Progenitor cell of endocrine pancreas (in vitro differentiated cells): ENCODE measurements at places on chromosomes 7 and 10. TPM values are rescaled to one million over a fixed set of nuclear protein-coding genes. Genes with fewer than 3 reads are reported as not detected.

DNA sequence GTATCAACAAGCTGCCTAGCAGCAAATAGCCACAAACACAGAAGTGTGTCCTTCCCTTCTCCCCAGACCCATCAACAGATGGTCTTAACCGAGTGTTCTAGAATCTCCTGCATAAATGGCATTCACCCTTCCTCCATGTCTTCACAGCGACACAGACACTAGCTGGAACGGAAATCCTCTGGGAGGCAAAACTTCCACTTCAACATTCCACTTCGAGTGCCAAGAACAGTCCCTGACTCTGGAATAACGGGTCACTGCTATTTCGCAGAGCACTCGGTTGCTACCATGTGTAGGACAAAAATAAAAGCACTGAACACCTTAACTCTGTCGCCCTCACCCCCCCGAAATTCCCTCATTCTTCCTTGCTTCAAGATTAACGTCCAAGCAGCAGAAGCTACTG is 65.1 kb downstream of the SFMBT2 start:
- no peak overlapping the region for H3K27ac ChIP-seq
- no peaks in the 10 kb centered on the region for H3K4me1 ChIP-seq
- peaks cover 11% of the 10 kb centered on the region for H3K36me3 ChIP-seq
- DNase-seq = no peak

GRCh38 chr10:61186408-61186807 is 242.4 kb upstream of the RHOBTB1 start:
- H3K36me3 ChIP-seq = no peaks in the 10 kb centered on the region
- H3K27me3 ChIP-seq = no peaks in the 10 kb centered on the region
- H3K4me3 ChIP-seq = no peak overlapping the region
- no peak overlapping the region for H3K27ac ChIP-seq

DNA sequence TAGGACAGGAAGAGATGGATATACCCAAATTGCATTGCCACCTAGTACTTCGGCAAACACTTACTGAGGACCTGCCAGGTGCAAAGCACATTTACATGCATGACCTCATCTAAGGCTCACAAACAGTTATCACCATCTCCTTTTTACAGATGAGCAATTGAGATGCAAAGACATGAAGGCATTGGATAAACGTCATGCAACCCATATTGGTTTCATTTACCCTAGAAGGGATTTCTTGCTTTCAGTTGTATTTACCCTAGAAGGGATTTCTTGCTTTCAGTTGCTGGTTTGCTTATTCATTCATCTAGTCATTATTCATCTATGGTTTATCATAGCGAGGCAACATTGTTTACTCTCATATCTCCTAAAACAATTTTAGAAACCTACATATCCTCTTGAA is 52.2 kb downstream of the STEAP1B start:
- peaks cover 31% of the 10 kb centered on the region for H3K4me1 ChIP-seq
- H3K27ac ChIP-seq = no peak overlapping the region
- no peak for DNase-seq

The TPK1 gene
- total RNA-seq = 2.2 and 2.5 TPM in 2 replicates

The NPSR1 gene
- not detected in 2 replicates for total RNA-seq

DNA sequence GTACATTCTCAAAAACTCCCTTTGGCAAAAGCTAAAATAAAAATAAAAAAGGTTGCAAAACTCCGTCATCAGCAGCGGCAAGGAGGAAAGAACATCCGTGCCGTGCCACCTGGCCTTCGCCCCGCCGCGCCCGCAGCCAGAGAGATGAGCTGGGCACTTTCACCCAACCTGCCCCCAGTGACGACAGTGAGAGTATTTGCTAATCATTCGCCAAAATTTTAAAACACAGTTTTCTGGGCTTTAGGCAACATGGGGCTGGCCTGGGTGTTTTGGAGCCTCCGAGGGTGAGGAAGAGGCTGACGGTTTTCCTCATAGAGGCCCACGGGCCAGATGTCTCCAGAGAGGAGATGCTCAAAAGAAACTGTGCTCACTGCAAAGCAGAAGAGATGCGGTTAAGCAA is 128.2 kb downstream of the PRKAG2 start:
- peaks cover 10% of the 10 kb centered on the region for H3K27me3 ChIP-seq
- H3K4me3 ChIP-seq = no peak overlapping the region
- no peak overlapping the region for H3K27ac ChIP-seq
- H3K36me3 ChIP-seq = no peaks in the 10 kb centered on the region
- peaks cover 4% of the 10 kb centered on the region for H3K4me1 ChIP-seq

The TMUB1 gene
- 40.4 and 48.6 TPM in 2 replicates for total RNA-seq

GRCh38 chr10:34758447-34758996 is 56.6 kb downstream of the PARD3 start:
- DNase-seq = no peak
- H3K27me3 ChIP-seq = no peaks in the 10 kb centered on the region
- peaks cover 5% of the 10 kb centered on the region for H3K36me3 ChIP-seq

- peaks cover 7% of the 10 kb centered on the region for H3K4me1 ChIP-seq
- H3K27me3 ChIP-seq = peaks cover 67% of the 10 kb centered on the region
- no peak overlapping the region for H3K27ac ChIP-seq
- no peaks in the 10 kb centered on the region for H3K36me3 ChIP-seq
- H3K4me3 ChIP-seq = peak overlapping the region; percentile 70
- peak; percentile 54 for DNase-seq
These were observed 1.2 kb upstream of the PLXNA4 start for GRCh38 chr7:132577206-132578049.

DNA sequence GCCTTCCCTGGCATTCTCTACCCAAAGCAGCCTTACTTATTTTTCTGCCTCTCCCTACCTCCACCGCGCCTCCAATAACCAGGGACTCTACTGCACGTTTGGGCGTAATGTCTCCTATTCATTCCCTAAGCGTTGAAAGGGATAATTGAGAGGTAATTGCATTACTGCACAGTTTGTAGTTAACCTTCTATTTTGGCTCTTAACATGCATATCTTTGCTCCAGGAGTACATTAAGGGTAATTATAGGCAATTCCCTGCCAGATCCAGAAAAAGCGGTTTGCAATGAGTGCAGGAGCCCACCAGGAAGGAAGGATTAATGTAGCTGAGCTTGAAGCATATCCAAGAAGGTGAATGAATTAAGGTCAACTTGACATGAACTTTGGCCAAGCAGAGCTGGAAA is 558.4 kb downstream of the TYW1 start:
- H3K4me1 ChIP-seq = peaks cover 10% of the 10 kb centered on the region
- H3K27me3 ChIP-seq = peaks cover 76% of the 10 kb centered on the region
- no peak overlapping the region for H3K27ac ChIP-seq
- DNase-seq = no peak
- no peaks in the 10 kb centered on the region for H3K36me3 ChIP-seq

DNA sequence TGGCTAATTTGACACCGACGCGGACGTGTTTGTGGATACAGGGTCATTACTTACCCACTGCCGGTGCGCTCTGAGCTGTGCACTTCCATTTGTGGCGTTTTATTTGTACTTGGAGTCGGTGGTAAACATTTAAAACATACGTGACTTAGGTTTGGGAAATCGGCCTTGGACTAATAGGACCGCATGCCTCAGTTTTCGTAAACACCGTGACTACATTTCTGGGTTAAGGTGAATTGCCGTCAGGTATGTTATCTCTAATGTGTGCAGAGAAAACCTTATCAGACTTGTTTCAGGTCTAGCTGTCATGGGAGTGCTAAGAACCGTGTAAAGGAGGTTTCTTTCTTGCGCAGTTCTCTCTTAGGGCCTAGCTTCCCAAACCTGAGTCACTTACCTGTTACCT is 51.7 kb upstream of the NCF1 start:
- peaks cover 19% of the 10 kb centered on the region for H3K4me1 ChIP-seq
- H3K27me3 ChIP-seq = no peaks in the 10 kb centered on the region
- H3K36me3 ChIP-seq = peaks cover 29% of the 10 kb centered on the region
- H3K27ac ChIP-seq = peak overlapping the region; percentile 71
- DNase-seq = no peak

DNA sequence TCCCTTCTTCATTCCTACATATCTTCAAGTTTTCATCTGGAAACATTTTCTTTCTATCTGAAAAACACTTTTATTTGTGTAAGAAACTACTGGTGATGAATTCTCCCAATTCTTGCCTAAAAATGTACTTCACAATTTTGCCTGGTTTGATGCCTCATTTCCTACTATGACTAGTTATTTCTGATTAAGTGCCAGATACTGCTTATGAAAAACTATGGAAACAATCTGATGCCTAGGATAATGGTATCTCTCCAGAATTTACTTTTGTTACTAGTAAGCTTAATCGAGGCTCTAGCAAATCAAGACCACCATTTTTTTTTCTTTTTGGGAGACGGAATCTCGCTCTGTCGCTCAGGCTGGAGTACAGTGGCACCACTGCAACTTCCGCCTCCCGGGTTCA is 31.3 kb downstream of the CACUL1 start:
- H3K36me3 ChIP-seq = peaks cover 1% of the 10 kb centered on the region
- H3K27me3 ChIP-seq = no peaks in the 10 kb centered on the region
- H3K4me1 ChIP-seq = peaks cover 10% of the 10 kb centered on the region
- DNase-seq = no peak
- H3K27ac ChIP-seq = no peak overlapping the region

The DAGLB gene
- 30.3 and 31.2 TPM in 2 replicates for total RNA-seq

GRCh38 chr7:94393246-94394108 is 1.2 kb upstream of the COL1A2 start:
- peak overlapping the region; percentile 64 for H3K27ac ChIP-seq
- DNase-seq = no peak
- no peaks in the 10 kb centered on the region for H3K36me3 ChIP-seq
- peak overlapping the region; percentile 61 for H3K4me3 ChIP-seq
- H3K4me1 ChIP-seq = peaks cover 9% of the 10 kb centered on the region

DNA sequence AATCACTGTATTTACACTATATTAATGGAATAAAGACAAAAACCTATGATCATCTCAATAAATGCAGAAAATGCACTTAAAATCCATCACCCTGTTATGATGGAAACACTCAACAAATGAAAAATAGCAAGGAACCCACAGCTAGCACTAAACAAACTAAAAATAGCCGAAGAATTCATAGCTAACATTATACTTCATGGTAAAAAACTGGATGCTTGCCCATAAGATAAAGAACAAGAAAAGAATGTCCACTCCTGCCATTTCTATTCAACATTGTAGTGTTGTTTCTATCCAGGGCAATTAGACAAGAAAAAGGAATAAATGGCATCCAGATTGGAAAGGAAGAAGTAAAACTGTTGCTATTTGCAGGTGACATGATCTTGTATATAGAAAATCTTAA is 142.1 kb downstream of the STK31 start:
- no peak for DNase-seq
- no peak overlapping the region for H3K27ac ChIP-seq
- peaks cover 7% of the 10 kb centered on the region for H3K36me3 ChIP-seq
- H3K27me3 ChIP-seq = no peaks in the 10 kb centered on the region
- H3K4me3 ChIP-seq = no peak overlapping the region
- H3K4me1 ChIP-seq = peaks cover 2% of the 10 kb centered on the region

The HOXA4 gene
- total RNA-seq = 13.7 TPM in 2 replicates

GRCh38 chr7:83130623-83131545 is 31.8 kb downstream of the PCLO start:
- no peak overlapping the region for H3K4me3 ChIP-seq
- H3K27me3 ChIP-seq = no peaks in the 10 kb centered on the region
- H3K27ac ChIP-seq = no peak overlapping the region
- no peak for DNase-seq
- peaks cover 8% of the 10 kb centered on the region for H3K36me3 ChIP-seq
- H3K4me1 ChIP-seq = peaks cover 2% of the 10 kb centered on the region

The ZNF22 gene
- total RNA-seq = 44.1 and 46.0 TPM in 2 replicates

The CALCR gene
- total RNA-seq = not detected in 2 replicates

DNA sequence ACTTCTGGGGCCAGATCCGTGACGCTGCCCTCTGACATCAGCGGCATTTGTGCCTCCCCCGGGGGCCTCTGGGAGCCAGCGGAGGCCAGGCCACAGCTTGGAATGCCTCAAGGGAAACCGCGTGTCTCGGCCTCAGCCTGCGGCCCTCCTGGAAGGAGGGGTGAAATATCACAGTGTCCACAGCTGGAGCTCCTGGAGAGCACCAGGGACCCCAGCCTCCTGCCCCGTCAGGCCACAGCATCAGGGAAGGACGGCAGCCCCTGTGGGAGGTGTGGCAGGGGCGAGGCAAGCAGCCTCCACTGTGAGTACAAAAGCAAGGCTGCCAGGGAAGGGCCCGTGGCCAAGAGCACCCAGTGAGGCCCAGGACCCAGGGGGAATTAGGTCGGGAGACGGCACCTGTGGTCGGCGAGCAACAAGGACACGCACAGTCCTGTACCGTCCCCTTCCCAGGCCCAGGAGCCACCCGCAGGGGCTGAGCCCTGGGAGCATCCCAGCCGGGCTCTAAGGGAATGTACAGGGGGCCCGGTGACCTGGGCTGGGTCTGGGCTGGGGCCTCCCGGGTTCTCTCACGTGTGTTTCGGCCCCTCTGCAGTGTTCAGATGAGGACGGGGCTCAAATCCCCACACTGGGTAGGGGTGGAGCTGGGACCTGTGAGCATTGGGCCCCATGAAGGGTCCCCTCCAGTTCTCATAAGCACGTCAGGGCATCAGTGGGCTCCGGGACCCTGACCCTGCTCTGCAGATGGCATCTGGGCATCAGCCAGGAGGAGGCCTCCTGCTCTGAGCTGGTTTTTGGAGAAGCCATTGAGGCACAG is 18.7 kb upstream of the KNDC1 start:
- H3K27ac ChIP-seq = no peak overlapping the region
- no peaks in the 10 kb centered on the region for H3K36me3 ChIP-seq
- H3K4me1 ChIP-seq = peaks cover 13% of the 10 kb centered on the region
- DNase-seq = no peak
- H3K27me3 ChIP-seq = peaks cover 20% of the 10 kb centered on the region
- H3K4me3 ChIP-seq = no peak overlapping the region

GRCh38 chr7:154789404-154789803 is 213.5 kb downstream of the PAXIP1 start:
- DNase-seq = no peak
- H3K4me3 ChIP-seq = no peak overlapping the region
- peaks cover 19% of the 10 kb centered on the region for H3K27me3 ChIP-seq
- H3K36me3 ChIP-seq = peaks cover 7% of the 10 kb centered on the region

DNA sequence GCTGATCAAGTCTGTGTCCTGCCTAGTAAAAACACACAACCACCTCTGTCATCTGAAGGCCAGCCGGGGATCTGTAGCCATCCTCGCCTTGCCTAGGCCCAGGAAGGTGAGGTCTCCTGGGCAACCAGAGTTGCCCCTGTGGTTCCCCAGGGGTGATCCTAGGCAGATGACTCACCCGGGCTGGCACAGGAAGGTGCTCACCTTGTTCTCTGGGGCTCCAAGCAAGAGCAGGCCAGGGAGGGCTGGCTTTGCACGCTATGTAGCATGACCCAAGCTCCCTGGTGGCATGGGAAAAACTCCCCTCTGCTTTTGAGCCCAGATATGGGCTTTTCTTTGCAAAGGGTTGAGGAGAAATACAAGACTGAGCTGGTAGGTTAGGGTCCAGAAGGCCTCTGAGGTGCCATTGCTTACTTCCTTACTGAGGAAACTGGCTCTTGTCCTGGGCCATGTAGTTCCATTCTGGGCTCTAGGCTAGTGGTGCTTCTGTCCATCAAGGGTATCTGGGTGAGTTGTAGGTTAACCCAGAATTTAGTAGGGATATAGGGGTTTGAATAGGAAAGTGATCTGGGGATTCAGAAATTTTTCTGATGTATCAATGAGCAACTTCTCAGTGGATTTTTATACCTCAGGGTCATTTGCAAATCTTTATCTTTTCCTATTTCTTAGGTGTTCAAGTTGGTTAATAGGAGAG is 112.0 kb downstream of the NT5C2 start:
- H3K4me3 ChIP-seq = no peak overlapping the region
- peaks cover 14% of the 10 kb centered on the region for H3K36me3 ChIP-seq
- no peaks in the 10 kb centered on the region for H3K27me3 ChIP-seq
- peaks cover 4% of the 10 kb centered on the region for H3K4me1 ChIP-seq
- DNase-seq = no peak
